ENCODE measurements at places on chromosomes 13 and 19.
A peak's percentile ranks its signal among the peaks of the same experiment; 100 is the strongest.

- peak; percentile 59 for DNase-seq
These were observed 13.8 kb upstream of the EHD2 start for GRCh38 chr19:47699360-47699917.

- no peak for DNase-seq
These were observed 4.3 kb downstream of the CAB39L start for GRCh38 chr13:49439609-49440008.

DNA sequence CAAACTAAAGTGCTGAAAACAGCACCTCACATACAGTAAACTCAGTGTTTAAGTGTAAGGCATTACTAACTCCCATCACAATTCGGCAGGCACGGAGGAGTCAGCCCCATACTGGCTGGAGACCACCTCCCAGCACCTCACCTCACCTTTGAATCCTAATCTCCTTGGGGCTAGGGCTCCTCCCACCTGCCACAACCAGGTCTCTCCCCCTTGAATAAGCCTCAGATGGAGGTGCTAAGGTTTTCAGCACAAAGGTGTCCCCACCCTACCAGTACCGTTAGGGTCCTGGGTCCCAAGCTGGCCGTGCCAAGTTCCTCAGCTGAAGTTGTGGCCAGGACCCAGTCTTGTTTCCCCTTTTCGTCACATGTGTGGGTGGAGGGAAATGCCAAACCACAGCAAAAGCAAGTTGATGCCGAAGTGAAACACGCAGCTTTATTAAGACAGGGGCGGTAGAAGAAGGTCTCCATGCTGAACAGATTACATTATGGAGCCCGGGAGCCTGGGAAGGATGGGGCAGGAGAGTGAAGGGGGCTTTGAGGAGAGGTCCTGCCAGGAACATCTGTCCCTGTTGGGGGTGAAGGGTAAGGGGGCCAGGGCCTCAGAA lies at the start of gene IGFLR1:
IGFLR1 (minus strand) TSS at position 332 of the 604 bp plus-strand sequence. CDS start 1,272 bp downstream, outside the sequence.
- DNase-seq: peak; percentile 50

GRCh38 chr13:108375034-108375433 lies 105.5 kb downstream of the TNFSF13B start:
- no peak for DNase-seq

DNA sequence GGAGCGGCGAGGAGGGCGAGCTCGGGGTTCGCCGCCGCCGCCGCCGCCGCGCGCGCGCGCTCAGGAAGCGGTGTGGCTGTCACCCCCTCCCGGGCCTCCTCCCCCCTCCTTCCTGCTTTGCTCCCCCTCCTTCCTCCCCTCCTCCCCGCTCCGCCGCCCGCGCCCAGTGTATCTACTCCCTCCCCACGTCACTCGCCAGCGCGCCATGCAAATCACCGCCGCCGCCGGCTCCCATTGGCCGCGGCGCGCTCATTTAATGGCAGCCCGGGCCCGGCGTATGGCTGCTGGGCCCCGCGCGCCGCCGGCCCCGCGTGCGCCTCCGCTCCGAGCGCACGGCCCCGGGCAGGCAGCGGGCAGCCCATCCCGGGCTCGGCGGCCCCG lies 335 bp upstream of the SOX1 start:
- peak; percentile 40 for DNase-seq

DNA sequence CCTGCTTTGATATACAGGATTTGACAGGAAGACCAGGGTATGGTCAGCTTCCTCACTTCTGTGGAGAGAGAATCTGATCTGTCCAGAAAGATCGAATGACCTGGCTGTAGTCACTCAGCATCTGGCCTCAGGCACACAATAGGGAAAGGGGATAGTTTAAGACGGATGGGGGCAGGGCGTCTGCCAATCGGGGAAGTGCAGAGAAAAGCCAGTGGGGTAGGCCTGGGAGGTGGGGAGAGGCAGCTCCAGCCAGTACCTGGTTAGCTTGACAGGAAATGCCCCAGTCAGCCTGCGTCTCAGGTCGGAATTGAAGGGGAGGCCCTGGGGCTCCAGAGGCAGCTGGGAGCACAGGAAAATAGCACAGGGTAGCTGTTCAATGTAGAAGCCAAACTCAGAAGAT lies 12.4 kb downstream of the ZNF444 start:
- DNase-seq: no peak

DNA sequence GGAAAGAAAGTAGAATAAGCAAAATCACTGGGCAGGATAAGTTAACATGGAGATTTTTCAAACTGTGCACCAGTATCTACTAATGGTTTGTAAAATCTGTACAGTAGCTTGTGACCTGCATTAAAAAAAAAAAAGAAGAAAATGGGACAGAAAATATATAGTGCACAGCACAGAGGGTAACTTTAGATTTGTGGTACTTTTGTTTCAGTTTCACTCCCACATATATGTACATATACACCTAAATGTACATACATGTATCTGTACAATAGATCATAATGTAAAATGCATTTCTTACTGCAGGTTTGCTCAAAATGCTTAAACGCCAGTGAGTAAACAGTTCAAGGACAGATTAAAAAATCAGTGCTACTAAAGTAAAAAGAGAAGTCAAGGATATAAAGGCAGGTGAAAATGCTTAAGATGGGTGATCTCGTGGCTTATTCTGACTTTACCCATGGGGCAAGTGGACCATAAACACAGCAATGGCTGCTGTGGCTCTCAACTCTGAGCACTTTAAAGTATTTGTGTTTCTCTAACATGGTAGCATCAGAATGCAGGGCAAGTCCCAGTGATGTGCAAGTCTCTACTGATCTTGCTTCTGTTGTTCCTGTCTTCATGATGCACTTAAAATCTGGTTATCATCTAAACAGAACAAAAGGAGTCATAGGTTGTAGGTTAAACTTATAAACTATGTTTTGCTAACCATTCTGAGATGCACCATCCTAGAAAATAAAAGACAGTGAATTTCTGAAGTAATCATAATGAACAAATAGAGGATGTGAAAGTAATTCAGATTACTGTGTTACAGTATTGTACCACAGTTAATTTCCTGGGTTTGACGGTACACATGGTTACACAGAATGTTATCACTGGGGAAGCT lies 112.3 kb downstream of the MIPEP start:
- DNase-seq: no peak

DNA sequence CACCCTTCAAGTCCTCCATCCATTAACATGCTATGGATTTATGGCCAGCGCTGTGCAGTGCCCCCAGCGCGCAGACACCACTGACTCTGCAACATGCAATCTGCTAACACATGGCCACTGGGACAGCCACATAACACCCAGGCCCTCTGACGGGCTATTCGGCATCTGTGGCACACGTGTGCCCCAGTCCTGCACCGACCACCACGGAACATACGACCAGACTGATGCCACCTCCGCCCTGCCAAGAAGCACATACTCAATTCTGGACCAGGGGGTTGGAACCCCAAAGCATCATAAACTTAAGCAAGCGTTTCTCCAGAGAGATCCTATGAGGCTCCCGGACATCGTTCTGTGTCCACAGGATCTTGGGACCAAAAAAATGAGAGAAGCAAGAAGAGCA lies 9.8 kb downstream of the STK24 start:
- DNase-seq: no peak

- no peak for DNase-seq
These were observed 255.8 kb upstream of the DACH1 start for GRCh38 chr13:72122661-72123255.

DNA sequence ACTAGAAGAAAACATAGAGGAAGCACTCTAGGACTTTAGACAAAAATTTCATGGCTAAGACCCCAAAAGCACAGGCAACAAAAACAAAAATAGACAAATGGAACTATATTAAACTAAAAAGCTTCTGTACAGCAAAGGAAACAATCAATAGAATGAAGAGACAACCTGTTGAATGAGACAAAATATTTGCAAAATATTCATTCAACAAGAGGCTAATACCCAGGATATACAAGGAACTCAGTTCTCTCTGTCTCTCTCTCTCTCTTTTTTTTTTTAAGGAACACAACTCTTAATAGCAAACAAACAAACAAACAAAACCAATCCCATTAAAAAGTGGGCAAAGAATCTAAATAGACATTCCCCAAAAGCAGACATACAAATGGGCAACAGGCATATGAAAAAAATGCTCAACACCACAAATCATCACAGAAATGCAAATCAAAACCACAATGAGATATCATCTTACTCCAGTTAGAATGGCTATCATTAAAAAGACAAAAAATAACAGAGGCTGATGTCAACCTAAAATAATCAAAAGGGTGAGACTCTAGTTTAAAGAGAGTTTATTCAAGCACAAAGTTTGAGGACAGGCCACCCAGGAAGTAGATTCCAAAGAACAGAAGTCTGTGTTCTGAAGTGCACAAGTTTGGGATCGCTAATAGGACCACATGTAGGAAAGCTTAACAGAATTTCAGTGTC lies 27.1 kb upstream of the SLC7A9 start:
- no peak for DNase-seq

DNA sequence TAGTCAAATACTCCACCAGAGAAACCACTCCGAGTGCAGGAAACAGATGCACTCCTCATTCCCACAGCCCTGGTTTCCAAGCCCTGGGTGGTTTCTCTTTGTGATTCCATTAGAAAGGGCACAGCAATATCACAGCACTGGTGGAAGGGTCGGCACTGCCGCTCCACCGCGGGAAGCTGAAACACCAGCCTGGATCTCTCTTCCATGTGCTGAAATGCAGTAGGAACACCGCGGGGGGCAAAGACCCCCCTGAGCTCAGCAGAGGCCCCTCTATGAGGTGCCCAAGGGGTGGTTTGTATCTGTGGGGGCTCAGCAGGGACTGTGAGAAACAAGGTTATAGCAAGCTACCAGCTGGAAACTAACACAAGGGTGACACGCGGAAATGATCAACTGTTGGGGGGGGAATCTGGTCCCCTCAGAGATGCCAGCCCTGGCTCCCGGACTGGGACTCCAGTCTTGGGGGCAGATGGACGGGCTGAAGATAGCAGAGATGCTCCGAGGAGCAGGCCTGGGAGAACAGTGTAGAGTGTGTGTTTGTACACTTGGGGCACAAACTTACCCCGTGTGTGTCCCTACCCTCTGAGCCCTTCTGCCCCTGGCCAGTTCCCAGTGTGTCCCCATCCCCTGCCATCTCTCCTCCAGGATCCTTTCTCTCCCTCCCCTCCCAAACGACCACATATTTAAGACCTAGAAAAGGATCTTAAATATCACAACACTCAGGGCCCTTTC lies 1.8 kb downstream of the ZFR2 start:
- DNase-seq: no peak

GRCh38 chr19:55147545-55148251 lies 1.3 kb downstream of the TNNT1 start:
- DNase-seq: no peak

GRCh38 chr19:46179076-46179759 lies 31.2 kb downstream of the IGFL2 start:
- no peak for DNase-seq

DNA sequence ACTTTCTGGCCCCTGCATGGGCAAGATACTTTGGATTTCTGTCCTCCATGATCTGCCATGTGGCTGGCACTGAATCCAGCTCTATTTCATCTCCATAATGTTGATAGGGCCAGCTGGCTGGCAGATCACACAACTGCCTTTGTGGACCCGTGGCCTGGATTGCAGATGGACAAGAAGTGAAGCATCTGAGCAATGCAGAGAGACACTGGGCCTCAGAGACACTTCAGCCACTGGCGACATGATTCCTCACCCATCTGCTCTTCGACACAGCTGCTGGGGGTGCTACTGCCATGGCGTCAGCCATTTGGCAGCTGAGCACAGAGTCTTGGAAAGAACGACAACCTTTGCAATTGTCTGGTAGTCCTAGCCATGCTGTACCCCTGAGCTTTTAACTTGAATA lies 79.5 kb upstream of the MYO16 start:
- no peak for DNase-seq

DNA sequence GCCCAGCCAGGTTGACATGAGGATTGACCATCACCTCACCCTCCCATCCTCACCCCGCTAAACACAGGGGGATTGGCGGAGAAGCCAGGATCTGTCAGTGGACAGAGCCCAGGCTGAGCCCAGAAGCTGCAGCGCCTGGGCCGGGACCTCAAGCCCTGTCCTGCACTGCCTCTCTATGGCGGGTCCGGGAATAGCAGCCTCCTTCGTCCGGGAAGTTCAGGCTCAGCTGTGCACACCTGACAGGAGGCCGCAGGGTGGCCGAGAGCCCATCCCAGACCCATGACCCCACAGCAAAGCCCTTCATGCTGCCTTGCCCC lies 67.8 kb downstream of the SPACA7 start:
- peak; percentile 28 for DNase-seq

DNA sequence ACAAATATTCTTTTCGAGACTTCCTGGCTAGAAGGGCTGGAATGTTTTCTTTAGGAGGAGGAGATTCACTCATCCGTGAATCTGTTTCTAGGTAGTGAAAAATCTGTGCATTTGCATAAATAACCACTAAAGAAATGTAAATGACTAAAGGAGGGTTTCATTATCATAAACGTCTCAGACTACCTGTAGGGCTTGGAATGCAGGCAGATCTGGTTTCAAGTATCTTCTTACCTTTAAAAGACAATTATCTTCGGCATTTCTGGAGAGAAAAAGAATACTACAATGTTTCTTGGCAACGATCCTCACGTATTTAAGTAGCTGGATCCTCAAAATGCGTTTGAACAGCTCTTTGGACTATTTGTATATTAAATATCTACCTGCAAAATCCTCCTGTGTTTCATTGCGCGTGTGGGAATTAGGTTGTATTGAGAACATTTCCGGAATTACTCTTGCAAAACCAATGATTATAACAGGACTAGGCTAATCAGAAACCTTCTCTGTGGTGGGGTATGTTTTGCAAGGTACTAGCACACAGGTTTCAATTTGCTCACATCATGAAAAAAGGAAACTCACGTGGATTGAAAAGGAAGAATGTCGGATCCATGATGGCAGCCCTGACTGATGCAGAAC lies 291.1 kb upstream of the ARGLU1 start:
- no peak for DNase-seq

DNA sequence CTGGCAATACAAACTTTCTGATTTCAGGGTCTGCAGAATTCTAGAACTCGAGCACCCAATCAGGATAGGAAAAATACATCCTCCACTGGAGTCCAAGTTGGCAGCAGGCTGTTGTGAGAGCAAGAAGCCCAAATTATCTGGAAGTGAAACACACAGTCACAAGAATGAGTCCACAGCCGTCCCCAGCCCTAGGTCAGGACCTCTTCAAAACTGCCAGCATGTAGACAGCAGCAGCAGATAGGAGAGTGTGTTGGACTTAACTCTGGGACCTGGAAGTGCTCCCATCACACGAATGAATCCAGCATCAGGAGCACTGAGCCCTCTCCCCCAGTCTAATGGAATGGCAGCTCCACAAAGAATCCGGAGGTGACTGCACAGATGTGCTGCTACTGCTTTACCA lies 420.7 kb downstream of the OXGR1 start:
- DNase-seq: no peak

DNA sequence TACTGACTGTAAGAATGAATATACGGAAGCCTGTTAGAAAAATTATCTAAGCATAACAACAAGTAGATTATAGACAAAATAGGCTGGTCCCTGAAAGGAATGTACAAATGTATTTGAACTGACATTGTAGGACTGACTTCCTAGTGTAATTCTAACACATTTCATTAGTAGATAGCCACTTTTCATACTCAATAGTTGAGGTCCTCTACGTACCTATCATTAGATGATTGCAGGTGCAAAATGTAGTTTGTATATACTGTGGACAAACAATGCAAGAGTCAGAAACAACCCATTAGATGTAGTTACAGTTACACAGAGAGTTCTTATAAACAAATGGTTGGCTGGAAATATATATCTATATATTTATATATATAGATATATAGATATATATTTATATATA lies 402.3 kb upstream of the SLITRK6 start:
- DNase-seq: no peak

Data from activated CD4-positive, alpha-beta T cell treated with anti-CD3 and anti-CD28 coated beads, Interleukin-2, amount 50 U/mL, for 1 hour (primary cell).